Activated CD8-positive, alpha-beta T cell treated with anti-CD3 and anti-CD28 coated beads for 36 hours (primary cell): ENCODE measurements at places on chromosomes 6 and 20.

DNA sequence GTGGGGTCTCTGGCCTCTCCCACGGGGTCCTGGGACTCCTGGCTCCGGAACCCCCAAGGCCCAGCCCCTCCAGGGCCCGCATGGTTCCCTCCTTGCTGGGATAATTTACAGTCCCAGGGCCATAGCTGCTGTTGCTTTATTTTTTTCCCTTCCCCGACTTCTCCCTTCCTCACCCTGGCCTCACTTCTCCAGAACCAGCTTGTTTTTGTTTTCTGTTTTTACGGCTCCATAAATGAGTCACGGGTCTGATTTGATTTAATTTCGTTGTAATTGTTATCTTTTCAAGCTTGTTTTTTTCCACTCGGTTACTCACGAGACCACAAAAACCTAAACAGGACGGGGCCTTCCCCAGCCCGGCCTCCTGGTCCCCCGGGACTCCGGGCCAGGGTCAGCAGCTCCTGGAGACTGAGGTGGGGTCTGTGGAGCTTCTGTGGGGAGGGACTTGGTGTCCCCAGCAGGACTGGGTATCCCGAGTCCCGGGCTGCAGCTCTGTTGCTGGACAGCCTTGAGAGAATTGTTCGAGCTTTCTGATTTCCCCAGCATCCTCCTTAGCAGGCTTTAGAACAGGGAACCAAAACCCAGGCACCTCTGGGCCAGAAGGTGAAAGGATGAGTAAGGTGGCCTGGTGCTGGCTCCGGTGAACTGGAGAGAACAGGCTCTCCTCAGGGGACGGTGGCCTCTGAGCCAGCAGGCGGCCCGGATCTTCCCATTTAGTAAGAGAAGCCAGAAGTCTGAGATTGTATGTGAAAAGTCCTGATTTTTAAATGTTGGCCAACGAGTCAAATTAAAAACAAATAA is 94.9 kb downstream of the CEBPB start:
- DNase-seq: no peak

GRCh38 chr6:36120979-36121786 is 9.1 kb upstream of the MAPK13 start:
- DNase-seq: peak; percentile 88

GRCh38 chr6:11543919-11544518 is 6.5 kb downstream of the TMEM170B start:
- no peak for DNase-seq

DNA sequence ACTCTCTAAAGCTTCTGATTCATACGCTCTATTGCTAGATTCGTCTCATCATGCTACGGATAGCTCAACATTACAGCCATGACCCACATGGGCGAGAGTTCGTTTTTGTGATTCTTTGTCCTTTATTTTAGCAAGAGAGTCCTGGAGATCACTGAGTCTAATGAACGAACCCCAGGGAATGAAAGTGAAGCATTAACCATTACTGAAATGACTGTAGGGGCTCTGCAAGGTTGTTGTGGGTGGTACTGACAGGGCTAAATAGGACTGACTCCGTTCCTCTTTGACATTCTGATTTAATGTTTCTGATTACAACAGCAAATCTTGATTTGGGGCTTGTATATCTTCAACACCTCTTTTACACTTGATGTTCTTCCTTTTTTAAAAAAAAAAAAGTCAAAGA is 13.7 kb upstream of the RTF2 start:
- DNase-seq: peak; percentile 53
